ENCODE measurements at places on chromosomes 7 and 10. TPM values are rescaled to one million over a fixed set of nuclear protein-coding genes. Genes with fewer than 3 reads are reported as not detected.
A peak's percentile ranks its signal among the peaks of the same experiment; 100 is the strongest.

DNA sequence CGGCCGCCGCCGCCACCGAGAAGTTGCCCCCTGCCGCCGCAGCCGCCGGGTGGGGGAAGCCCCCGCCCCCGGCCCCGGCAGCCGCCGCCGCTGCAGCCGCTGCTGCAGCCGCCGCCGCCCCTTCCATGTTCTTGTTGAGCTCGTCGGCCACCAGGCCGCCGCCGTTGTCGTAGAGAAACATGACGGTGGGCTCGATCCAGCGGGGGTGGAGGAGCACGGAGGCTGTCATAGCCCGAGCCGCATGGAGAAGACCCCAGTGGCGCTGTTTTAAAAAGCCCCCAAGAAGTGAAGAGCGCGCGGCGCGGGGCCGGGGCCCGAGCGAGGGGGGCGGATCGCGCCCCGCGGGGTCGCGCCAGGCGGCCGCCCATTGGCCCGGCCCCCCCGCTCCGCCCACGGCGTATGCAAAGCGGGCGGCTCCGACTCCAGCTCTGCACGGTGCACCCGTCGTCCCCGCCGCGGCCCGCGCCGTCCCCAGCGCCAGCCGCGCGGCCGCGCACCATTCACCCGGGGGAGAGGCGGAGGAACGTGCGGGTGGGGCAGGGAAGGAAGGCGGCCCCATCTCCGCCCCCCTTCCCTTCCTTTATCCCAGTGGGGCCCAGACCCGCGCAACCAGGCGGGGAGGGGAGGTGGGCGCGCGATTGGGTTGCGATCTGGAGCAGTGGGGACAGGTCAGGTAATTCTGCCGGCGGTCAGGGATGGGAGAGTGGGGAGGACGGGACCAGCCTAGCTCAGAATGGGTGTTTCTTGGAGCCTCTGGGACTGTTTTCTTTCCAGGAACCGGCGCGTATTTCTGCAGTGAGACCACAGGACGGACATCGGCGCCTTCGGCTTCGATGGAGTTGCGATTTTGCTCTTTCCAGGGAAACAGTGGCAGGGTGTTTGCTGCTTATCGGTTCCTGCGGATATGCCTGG, at the start of gene HOXA13:
HOXA13 (minus strand) TSS at position 243 of the 912 bp plus-strand sequence; CDS start at position 229, 14 bp downstream.
- no peaks in the 10 kb centered on the region for H3K36me3 ChIP-seq
- H3K4me1 ChIP-seq = peaks cover 7% of the 10 kb centered on the region
- DNase-seq = peak; percentile 69
- H3K27me3 ChIP-seq = peaks cover 95% of the 10 kb centered on the region
- peak within 1 kb of the TSS; percentile 89 for H3K4me3 ChIP-seq
- H3K27ac ChIP-seq = peak within 1 kb of the TSS; percentile 29

DNA sequence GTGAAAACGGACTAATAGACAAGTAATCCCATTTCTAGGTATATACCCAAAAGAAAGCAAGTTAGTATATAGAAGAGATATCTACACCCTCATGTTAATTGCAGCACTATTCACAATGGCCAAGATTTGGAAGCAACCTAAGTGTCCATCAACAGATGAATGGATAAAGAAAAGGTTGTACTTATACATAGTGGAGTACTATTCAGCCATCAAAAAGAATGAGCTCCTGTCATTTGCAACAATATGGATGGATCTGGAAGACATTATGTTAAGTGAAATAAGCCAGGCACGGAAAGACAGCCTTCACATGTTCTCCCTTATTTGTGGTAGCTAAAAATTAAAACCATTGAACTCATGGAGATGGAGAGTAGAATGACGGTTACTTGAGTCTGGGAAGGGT, 88.2 kb downstream of the TES start:
- no peaks in the 10 kb centered on the region for H3K36me3 ChIP-seq
- no peak overlapping the region for H3K4me3 ChIP-seq
- no peak for DNase-seq

Gene HMX2
- total RNA-seq = 0.19 TPM

Gene CALCR
- 0.10 TPM for total RNA-seq

- peaks cover 9% of the 10 kb centered on the region for H3K36me3 ChIP-seq
- H3K4me3 ChIP-seq = no peak overlapping the region
- no peak overlapping the region for H3K27ac ChIP-seq
- peaks cover 7% of the 10 kb centered on the region for H3K4me1 ChIP-seq
- DNase-seq = no peak
- no peaks in the 10 kb centered on the region for H3K27me3 ChIP-seq
These were observed 57.9 kb downstream of the MTPN start for GRCh38 chr7:135919071-135919841.

Gene CDC14C
- not detected for total RNA-seq

GRCh38 chr10:119103903-119104653, at the start of gene DENND10:
TSS of gene DENND10 (plus strand) at chr10:119104113. CDS start at chr10:119104143, 30 bp downstream.
- peak within 1 kb of the TSS; percentile 87 for H3K4me3 ChIP-seq
- H3K4me1 ChIP-seq = no peaks in the 10 kb centered on the region
- peak within 1 kb of the TSS; percentile 62 for H3K27ac ChIP-seq
- peak; percentile 84 for DNase-seq

DNA sequence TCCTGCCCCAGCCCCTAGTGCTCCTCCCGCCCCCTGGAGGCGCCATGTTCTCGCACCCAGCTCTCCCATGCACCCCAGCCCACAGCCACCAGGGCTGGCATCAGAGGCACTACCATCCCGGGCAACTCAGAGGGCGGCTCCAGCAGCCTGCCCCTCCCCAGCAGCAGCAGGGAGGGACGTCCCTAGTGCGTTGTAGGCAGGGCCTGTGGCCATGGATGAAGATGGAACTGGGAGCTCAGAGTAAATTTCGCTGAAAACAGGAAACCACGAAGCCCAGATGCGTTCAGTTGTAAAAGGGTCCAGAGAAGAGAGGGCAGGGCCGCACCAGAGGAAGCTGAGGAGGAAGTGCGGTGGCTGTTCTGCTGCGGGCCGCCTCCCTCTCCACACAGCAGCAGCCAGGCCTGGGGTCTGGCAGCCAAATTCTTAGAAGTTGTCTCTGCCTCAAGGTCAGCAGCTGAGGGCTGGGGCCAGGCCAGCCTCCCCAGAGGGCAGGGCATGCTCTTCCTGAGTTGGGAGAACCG, 24.6 kb downstream of the VSIR start:
- no peaks in the 10 kb centered on the region for H3K36me3 ChIP-seq
- H3K27ac ChIP-seq = peak overlapping the region; percentile 51
- H3K27me3 ChIP-seq = no peaks in the 10 kb centered on the region
- H3K4me3 ChIP-seq = no peak overlapping the region
- no peak for DNase-seq

Gene CPN1
- 0.52 TPM for total RNA-seq

DNA sequence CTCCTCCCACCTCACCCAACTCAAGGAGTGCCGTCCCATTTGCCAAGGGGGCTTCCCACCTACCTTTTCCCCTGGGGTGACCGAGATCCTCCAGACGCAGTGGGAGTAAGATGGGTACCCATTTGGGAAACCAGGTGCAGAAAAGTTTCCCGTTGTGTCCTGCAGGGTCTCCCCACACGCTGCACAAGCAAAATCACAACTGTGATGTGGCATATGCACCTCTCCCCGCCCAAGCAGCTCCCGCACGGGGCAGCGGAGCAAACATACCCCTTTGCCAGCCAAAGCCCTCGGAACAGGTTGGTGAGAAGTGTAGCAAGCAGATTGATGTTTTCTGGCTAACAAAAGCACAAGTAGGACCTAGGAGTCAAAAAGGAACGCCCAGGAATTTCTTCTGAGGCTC, 51.5 kb upstream of the OPALIN start:
- DNase-seq = no peak
- no peaks in the 10 kb centered on the region for H3K36me3 ChIP-seq
- H3K27me3 ChIP-seq = peaks cover 42% of the 10 kb centered on the region
- H3K4me3 ChIP-seq = no peak overlapping the region

- DNase-seq = no peak
- H3K4me3 ChIP-seq = no peak overlapping the region
- H3K36me3 ChIP-seq = peaks cover 17% of the 10 kb centered on the region
- H3K27ac ChIP-seq = peak overlapping the region; percentile 89
- no peaks in the 10 kb centered on the region for H3K27me3 ChIP-seq
- H3K4me1 ChIP-seq = peaks cover 15% of the 10 kb centered on the region
These were observed 21.2 kb downstream of the CYP17A1 start for GRCh38 chr10:102815790-102816549.

Measured in type B pancreatic cell (in vitro differentiated cells).